ENCODE measurements at places on chromosomes 1 and 21.

- no peak for DNase-seq
Observed at GRCh38 chr1:150410582-150411101, 46.7 kb downstream of the RPRD2 start.

- DNase-seq = no peak
Observed at GRCh38 chr1:22350924-22351767, 100.5 kb upstream of the ZBTB40 start.

DNA sequence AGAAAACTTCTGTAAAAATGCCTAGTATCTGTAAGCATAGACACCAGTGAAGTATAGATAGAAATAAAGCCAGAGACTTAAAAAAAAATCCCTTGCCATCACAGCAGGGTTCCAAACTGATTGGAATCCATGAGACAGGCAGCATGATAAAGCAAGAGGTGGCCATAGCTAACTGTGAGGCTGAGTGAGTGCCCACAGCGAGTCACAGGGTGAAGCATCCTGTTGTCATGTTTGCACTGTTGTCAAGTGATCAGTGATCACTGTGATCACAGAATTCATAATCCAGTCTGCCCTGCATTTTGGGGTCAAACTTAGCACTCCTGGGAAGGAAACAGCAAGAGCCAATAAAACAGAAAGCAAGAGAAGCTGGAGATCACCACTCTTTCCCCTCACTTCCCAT, 33.3 kb downstream of the LRRC8B start:
- no peak for DNase-seq

DNA sequence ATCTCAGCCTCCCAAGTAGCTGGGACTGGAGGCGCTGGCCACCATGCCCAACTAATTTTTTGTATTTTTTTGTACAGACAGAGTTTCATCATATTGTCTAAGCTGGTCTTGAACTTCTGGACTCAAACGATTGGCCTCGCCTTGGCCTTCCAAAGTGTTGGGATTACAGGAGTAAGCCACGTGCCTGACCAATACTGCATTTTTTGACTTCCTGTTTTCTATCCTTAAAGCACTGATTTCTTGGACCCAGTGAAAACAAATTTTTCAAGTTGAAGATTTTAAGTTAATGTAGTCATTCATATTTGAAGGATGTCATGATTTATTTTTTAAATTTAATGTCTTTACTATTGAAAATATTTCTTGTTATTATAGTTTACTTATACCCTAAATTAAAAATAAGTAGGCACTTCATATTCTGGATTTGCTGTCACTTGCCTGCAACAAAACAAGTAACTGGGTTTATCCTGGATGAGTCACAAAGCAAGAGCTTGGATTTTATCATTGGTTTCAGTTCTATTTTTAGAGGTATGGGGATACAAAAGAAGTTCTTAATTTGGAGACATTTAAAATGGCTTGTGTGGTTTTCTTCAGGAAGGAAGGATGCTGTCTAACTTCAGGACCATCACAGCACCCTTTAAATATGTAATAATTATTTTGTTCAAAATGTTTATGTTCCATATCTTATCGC, 2.2 kb upstream of the VPS45 start:
- no peak for DNase-seq

DNA sequence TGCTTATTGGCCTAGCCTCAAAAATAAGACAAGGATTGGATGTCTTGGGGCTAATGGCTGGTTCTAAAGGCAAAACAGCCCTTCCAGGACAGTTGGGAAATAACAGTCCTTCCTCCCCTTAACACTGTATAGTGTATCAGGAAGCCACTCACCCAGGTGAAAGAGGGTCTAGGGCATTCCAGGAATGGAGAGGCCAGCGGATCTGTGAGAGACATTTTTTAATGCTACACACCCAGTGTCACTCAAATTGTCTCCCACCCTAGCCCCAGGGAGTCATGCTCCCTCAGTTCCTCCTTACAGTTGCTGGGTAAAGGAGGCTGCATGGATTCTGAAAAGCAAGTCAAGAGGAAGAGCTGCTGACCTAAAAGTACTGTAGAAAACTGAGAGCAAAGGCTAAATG, 24.1 kb upstream of the EXO1 start:
- no peak for DNase-seq

DNA sequence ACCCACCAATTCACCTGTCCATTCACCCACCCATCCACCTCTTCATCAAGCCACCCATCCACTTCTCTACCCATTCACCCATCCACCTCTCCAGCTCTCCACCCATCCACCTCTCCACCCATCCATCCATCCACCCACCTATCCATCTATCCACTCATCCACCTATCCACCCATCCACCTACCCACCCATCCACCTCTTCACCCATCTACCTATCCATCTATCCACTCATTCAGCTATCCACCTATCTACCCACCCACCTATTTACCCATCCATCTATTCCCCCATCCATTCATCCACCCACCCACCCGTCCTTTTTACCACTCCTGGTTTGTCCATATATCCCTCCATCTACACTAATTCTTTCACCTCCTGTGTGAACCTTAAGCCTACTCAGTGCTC, 105.7 kb downstream of the ACTL8 start:
- DNase-seq = no peak

DNA sequence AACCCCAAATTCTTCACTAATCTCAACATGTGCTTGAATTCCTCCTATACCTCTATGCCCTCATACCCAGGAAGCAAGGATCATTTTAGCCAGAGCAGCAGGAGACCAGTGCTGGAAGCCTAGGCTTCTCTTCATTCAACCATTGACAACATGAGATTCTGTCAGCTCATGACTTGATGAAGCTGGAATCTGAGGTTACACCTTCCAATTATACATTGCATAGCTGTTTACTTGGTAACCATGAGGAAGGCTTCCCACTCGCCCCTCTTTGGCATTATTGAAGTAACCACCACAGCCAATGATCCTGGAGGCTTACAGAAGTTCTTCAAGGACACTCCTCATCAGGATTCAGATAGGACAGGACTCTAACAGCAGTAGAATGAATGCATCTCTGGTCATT, 160.3 kb downstream of the TPR start:
- DNase-seq = no peak

GRCh38 chr1:94543001-94543400, 1.4 kb upstream of the F3 start:
- no peak for DNase-seq

DNA sequence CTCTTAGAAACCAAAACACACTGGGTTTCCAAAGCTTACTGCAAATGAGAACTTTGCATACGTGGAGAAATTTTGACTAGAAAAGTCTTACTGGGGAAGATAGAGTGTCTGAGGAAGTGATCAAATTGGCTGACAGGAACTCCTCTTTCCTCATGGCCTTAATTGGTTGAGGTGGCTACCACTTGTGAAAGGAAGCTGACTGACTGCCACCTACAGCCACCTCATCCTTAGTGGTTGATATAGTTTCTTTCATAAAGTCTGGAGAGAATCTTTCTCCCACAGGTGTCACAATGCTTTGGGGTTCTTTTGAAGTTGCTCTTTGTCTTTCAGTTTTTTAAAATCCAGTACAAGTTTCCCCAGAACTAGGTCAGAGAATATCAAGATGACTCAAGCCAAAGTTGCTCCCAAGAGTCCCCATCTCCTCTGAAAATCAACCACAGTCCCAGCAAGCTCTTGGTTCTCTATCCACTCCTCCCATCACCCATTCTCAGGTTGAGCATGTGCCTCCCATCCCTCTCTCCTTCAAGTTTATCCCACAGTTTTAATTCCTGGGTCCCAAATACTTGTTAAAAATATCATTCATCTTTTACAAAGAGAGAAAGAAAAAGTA, 43.3 kb downstream of the GPR88 start:
- no peak for DNase-seq
